Fibroblast of lung (primary cell): ENCODE measurements at places on chromosomes 1 and 21.

DNA sequence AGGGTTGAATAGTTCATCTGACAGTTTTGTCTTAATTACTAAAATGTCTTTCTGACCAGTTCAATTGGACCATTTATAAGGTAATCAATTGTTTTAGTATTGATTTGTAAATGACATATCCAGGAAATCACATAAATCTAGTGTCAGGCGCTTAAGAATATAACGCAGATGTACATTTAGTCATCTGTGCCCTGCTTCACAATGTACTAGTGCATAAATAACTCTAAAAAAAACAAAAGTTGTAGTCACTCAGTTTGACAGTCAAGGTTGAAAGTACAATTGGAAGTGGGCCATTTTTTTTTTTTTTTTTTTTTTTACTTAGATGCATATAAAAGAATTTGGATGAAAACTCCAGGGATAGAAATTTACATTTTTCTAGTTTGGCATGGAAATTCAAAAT is 490.4 kb downstream of the PTPRC start:
- DNase-seq, result peak; percentile 12

- no peak for DNase-seq
Measured at GRCh38 chr1:82700476-82700875, 899.7 kb downstream of the ADGRL2 start.

DNA sequence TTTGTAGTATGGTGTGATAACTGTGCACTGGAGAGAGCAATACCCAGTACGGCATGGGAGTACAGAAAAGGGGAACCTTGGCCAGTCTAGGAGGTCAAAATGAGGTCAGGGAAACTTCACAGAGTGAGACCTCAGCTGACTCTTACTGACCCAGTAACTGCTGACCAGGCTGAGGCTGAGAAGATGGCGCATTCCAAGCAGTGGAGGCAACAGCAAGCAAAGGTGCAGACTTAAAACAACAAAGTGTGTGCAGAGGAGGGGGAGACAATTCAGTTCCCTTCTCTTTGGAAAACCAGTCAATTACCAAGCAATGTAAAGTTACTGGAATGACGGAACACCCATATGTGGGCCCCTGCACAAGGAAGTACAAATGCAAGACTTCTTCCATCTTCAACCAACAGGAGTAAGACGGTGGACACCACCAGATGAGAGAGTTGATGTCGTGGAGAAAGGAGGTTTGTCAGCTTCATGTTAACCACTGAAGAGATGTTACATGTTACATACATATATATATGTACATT is 54.6 kb upstream of the PRDX6 start:
- no peak for DNase-seq

DNA sequence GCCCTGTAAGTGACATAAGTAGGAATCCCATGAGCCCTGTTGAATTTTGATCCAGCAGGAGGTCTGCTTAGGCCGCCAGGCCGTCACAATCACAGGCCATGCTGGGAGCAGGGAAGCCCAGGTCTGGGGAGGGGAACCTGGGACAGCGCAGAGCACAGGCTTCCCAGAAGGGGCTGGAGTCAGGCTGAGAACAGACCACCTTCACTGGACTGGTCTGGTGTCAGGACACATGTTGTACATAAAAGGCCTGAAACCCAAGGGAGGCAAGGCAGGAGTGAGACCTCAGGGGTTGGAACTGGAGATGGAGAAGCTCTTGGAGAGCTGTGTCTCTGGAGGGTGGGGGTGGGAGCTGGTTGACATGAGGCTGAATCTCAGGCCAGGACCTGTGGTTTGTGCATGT is 63.3 kb upstream of the ARTN start:
- DNase-seq, result no peak

DNA sequence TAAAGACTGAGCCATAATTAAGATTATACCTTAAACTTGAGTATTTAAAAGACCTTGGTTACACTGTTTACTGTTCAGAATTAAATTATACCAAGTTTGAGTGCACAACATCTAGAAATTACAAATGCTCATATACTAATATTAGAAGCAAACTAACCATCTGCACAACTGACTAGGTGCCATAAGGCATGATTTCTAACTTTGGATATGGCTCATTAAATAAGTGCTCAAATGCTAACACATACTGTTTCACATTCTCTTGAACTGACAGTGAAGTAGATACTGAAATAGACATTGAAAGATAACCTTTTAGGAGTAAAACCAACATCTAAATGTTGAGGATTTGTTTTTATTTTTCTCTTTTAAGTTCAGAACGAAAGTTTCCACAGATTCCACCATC is 74.1 kb downstream of the PRKAA2 start:
- no peak for DNase-seq

- no peak for DNase-seq
Measured at GRCh38 chr21:40672602-40673001, 174.4 kb downstream of the DSCAM start.

DNA sequence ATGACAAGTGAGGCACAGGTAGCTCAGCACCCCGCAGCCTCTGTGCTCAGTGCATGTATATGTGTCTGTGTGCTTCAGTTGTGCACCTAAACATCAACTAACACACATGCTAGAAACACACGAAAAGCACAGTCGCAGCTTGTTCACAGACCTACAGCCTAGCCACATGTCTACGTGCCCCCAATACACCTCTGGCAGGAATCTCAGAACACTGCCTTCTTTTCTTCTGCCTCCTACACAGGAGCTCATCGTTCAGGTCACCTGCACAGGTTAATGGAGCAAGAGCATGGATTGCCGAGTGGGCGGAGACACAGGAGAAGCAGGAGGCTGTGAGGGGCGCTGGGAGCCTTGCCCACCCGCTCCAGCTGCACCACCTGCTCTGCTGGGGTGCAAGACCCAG is 31.7 kb downstream of the CTNNBIP1 start:
- no peak for DNase-seq

GRCh38 chr1:233364026-233364425 is 36.5 kb downstream of the MAP3K21 start:
- DNase-seq, result no peak

DNA sequence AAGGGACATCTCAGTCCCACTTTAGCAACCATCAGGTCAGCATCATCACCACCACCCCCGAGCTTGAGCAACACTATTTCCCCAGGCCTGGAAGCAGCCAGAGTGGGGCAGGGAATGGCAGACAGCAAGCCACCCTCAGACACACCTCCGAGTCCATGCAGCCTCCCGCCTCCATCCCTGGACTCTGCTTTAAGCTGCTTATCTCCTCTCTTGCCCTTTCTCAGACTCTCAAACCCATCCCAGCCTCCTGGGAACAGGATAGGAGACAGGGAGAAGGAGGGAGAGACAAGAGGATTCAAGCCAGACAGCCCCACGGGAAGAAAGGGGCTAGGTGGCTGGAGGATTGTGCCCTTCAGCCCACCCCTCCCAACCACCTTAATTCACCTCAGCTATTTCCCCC is 1.7 kb downstream of the PIAS3 start:
- no peak for DNase-seq

DNA sequence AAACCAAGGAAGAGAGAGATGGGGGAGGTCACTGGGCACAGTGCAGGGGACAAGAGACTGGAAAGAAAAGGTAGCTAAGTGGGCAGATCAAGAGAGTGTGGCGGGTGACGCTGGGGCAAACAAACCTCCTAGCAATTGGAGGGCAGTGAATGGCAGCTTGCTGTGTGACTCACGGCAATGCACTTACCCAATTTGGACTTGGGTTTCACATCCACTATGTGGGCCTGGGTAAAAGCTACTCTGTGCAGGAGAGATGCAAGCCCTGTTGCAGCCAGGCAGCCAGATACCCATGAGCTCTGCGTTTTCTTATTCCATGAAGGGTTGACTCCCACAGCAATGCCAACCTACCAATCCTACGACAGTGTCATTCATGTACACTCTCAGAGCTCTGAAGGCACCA is 9.5 kb downstream of the PLXNA2 start:
- no peak for DNase-seq

DNA sequence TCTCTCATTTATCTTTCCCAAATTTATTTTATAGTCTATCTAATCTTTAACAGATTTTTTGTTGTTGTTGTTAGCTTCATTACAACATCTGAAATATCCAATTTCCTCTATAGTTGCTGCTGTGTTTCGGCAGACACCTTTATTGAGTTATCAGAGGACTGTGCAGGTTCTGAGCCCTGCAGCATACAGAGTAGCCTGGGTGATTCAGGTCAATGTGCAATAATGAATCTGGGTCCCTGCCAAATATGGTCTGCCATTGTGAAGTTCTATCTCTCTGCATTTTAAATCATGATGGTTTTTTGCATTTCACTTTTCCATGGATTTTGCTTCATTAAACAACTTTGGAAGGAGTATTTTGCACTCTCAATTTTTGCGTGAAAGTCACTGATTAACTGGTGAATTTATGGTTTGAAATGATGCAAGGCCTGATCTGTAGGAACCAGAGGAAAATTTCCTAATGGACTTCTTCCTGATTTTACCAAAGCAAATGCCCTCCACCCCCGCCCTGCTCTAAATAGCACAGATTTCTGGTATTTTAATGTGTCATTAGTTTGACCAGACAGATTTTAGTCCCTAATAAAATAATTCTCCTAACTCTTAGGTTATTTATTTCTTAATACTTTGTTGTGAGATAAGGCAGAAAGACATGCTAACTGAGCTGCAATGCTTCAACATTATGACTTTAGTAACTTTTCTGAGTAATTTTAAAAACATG is 402.3 kb downstream of the PTBP2 start:
- DNase-seq, result peak; percentile 11

DNA sequence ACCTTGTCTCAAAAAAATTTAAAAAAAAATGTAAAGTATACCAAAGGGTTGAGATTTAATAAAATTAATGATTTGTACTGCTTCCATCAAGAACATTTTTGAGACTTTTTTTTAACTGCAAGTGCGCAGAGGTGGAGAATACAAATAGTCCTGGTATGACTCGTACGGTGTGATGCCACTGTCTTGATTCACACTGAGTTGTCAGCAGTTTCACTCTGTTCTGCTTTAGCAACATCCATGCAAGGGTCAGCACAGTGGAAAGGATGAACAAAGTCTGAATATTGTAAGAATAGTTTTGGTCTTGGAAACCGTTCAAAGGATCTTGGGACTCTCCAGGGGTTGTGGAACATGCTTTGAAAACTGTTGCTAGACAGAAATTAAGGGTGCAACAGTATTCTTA is 40.2 kb downstream of the EXO1 start:
- DNase-seq, result peak; percentile 64

GRCh38 chr1:246271516-246271915 is 235.6 kb downstream of the SMYD3 start:
- peak; percentile 33 for DNase-seq

- no peak for DNase-seq
Measured at GRCh38 chr1:3899754-3900149, 320 bp downstream of the C1orf174 start.

GRCh38 chr1:37759451-37759850 is 5.5 kb downstream of the EPHA10 start:
- no peak for DNase-seq

DNA sequence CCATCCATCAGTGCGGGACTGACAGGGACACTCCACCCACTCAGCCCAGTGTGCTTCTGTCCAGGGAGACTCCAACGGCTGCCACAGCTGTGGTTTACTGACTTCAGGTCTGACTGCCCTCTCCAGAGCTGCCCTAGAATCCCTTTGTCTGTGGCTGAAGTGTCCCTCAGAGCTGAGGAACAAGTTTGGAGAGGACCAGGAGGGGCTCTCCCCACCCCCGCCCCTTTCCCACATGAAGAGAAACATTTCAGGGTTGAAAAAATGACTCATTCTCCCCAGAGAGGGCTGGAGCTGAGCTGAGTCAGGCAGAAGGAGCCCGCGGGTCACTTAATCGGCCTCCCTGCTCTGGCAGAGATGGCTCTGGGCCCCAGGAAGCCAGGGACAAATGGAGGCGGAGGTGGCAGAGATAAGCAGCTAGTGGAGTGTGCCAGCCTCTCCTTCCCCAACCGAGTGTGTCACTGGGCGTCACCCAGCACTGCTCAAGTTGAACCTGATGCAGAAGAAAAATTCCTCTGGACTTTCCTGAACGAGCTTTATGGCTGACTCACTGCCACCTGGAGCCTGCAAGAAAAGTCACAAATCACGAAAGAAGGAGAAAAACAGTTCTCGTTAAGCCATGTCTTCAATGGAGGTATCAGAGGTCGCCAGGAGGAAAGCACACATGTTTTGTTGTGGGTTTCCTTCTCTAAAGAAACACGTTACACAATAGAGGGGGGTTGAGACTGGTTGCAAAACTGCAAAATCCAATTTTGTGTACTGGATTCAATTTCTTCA is 34.3 kb upstream of the ECE1 start:
- peak; percentile 92 for DNase-seq

DNA sequence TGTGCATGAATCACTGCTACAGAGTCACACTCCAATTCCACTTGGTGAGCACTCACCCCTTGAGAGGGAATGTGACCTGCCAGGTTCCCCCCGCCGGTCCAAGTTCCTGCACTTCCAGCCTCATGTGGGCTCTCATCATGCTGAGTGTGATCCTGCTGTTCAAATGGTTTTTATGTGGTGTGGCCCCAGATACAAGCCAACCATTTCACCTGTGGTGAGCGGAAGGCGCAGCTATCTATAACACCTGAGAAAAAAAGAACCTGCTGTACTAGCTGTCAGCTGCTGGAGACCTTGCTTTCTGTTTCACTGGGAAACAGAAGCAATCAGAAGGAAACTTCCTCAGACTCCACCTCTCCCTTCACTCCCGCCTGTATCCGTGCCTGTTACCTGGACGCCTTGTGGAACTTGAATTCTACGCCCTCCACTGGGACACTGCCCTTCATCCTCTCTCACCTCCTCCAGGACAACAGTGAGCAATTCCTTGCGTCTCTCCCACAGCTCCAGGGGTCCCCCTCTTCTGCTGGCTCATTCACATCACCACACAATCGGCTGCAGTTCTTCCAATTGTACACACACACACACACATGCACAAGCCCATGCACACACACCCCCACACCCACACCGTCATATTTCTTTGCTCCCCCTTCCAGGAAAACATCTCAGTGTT is 64.4 kb upstream of the RPL11 start:
- no peak for DNase-seq

DNA sequence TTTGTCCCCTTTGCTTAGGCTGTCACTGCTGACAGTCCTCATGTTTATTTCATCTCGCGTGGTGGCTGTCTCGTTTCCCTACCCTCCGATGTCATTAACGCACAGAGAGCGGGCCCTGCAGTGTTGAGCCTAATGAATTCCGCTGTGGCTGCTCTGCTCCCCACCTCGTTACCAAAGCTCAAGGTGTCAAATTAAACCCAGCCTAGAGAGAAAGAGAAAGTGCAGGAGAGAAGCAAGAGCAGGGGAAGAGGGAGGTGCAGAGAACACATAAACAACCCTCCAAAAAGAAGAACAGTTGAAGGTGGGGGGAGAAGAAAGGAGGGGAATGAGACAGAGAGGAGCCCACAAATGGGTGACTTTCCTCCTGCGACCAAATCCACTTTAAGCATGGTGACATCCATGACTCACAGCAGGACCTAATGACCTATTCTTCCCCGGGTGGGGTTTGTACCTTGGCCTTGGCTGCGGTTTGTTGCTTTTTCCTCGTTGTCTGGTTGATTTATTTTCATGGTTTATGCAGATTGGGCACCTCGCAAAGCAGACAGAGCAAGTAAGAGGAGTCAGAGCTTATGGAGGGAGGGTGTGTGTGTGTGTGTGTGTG is 92.5 kb downstream of the PBX1 start:
- DNase-seq, result peak; percentile 83

- no peak for DNase-seq
Measured at GRCh38 chr1:227560393-227561173, 2.8 kb upstream of the ZNF678 start.

GRCh38 chr1:218468711-218469110 is 123.6 kb downstream of the TGFB2 start:
- no peak for DNase-seq

GRCh38 chr1:37036667-37037053 is 2.3 kb upstream of the GRIK3 start:
- DNase-seq, result no peak
